ENCODE measurements at places on chromosomes 5 and 9. TPM values are rescaled to one million over a fixed set of nuclear protein-coding genes. Genes with fewer than 3 reads are reported as not detected.

The MCIDAS gene
- not detected for total RNA-seq

The SPINK6 gene
- not detected for total RNA-seq

The FBP2 gene
- not detected for total RNA-seq

The TRIM14 gene
- total RNA-seq = 1.8 TPM

The BTNL3 gene
- not detected for total RNA-seq

Measured in cardiac atrium fibroblast (primary cell).